ENCODE measurements at places on chromosomes 1 and 21.
A peak's percentile ranks its signal among the peaks of the same experiment; 100 is the strongest.

- DNase-seq = peak; percentile 7
These were observed 588.1 kb upstream of the BRINP3 start for GRCh38 chr1:191065771-191066170.

GRCh38 chr1:153506386-153506785 is 29.4 kb downstream of the S100A6 start:
- DNase-seq = no peak

DNA sequence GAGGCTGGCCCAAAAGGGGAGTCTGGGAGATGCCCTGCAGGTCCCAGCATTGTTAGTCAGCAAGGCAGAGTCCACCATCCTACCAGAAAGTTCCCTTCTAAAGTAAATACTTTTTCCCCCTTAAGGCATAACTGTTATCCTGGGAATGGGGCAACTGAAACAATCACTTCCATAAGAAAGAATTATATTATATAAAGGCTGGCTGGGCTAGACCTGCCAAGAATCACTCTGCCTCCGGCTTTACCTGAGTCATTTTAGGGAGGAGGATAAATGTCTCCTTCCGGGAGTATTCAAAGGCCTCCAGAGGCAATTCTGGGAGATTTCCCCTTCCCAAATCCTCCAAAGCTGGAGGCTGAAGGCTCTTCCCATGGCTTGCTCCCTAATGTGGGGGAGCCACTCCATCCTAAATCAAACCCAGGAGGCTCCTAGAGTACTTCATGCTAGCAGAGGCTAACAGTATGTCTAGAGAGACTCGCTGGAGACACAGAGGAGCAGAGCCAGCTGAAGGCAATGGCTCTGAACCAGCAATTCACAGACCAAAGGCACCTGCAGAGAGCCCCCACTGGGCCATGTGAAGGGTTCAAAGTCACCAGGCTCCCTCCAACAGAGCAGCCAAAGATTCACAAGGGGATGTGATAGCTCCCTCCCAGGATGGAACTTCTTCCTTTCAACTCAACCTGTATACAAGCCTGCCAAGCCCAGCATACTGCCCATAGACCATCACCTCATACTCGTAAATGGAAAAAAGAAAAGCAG is 116.0 kb downstream of the ASTN1 start:
- no peak for DNase-seq

- DNase-seq = no peak
These were observed 123.3 kb downstream of the PCNX2 start for GRCh38 chr1:233172201-233172600.

GRCh38 chr1:155000411-155000725 is 2.2 kb upstream of the ZBTB7B start:
- DNase-seq = no peak

DNA sequence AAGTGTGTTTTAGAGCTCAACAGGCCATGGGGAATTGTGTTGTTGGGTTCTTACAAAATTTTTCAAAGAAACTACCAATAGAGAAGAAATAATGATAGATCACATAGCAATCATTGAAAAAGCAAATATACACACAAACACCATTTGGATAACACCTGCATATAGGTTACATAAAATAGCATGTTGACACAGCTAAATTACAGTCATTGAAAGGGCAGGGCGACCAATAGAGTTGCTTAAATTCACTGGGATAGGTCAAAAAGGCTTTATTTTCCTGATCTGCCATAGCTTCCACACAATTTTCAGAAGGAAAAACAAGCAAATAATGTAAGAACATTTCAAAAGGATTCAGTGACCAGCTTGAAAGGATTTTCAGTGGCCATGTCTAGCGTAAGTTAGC is 57.9 kb upstream of the FGGY start:
- DNase-seq = no peak

GRCh38 chr21:38178653-38179470 is 77.9 kb upstream of the KCNJ15 start:
- no peak for DNase-seq

DNA sequence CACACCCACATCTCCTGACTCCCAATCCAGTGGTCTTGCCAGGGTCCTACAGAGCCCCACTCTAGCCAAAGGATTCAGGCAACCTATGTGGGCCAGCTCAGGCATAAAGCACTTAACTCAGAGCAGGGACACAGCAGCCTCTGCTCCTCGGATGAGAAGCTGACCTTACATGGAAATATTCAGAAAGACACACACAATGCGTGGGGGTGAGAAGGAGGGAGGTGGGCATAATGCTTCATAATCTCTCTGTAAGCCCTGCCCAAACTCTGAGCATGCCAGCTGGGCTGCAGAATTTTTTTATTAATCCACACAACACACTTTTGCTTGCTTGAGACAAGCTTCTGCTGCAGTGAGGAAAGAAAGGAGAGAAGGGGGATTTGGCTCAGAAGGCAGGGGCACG is 21.6 kb downstream of the KCND3 start:
- no peak for DNase-seq

GRCh38 chr1:219670426-219671149 is 57.7 kb upstream of the ZC3H11B start:
- DNase-seq = no peak

DNA sequence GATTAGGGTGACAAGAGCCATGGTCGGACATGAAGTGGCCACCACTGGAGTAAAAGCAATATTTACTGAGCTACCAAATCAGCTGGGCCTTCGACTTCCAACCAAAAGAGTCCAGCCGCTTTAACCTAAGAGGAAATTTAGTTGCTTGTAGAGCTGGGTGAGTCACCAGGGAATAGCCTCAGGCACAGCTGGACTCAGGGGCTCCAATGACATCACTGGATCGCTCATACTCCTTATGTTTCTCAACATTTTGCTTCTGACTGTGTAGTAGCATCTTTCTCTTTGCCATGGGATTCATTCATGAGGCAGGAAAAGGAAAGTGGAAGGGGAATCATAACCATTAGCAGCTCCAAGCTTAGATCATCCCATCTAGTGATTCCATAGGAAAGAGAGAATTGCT is 664.4 kb downstream of the MATN1 start:
- no peak for DNase-seq

GRCh38 chr21:42569732-42570301 is 56.2 kb downstream of the SLC37A1 start:
- no peak for DNase-seq

DNA sequence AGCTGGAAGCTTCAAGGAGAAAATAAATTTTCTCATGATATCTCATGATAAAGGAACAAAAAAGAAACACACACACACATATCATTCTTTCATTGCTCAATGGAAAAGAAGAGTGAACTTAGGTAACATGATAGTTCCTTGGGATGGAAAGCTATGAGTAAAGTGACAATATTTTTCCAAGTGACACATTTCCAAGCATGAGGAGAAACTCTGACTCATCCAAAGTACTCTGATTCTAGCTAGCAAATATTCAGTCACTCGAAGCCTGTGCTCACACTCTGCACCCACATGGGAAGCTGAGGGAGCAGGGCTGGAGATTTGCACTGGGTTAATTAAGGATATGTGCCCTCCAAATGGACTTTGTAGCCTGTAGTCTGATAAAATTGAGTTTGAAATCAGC is 222.4 kb downstream of the LRRC40 start:
- no peak for DNase-seq

DNA sequence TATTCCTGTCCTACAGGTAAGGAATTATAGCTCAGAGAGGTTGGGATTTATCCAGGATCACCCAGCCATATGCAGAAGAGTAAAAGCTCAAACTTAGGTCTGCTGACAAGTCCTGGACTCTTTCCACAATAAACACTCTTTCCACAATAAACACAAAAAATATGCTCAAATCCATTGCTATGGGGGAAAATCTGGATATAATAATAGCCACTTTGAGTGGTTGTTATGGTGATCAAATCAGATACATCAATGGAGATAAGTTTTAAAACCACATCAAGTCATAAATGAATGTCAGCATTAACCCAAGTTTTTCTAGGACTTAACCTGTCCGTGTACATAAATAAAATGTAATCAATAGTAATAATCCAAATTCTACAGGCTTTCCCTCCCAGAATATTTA is 22.3 kb upstream of the TTF2 start:
- DNase-seq = no peak

GRCh38 chr1:112927462-112927990 is 28.5 kb downstream of the SLC16A1 start:
- no peak for DNase-seq

GRCh38 chr1:167805041-167805556 is 83.3 kb downstream of the MPZL1 start:
- peak; percentile 22 for DNase-seq

DNA sequence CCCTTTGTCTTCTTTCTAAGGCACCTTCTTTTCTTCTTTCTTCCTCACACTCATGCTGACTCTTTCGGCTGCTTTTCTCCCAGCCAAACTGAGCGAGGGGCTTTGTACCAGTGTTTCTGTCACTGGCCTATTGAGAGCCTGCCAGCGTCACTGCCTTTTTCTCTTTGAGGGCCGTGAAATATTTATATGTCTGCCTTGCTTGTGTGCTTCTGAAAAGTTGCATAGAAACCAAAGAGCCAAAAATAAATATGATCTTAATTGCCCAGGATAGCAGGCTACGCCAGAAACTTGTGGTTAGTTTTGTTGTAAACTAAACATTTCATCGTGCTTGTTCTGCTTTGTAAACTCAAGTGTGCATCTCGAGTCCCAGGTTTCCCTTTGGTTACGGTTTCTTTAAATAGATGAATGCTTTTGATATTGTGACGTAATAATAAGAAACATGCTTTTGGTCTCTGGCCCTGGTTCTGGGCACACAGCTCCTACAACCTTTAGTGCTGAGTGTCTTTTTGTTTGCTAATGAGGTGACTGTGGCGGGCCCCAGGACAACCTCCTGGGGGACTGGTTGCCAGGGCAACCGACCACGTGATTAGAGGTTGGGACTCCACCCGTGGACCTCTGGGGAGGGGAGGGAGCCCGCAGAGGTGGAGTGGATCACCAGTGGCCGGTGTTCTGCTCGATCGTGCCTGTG is 10.8 kb downstream of the SLC37A1 start:
- no peak for DNase-seq

GRCh38 chr1:18373882-18374493 is 106.7 kb upstream of the KLHDC7A start:
- no peak for DNase-seq

- no peak for DNase-seq
These were observed 25.4 kb downstream of the NUP210L start for GRCh38 chr1:154129391-154129970.

DNA sequence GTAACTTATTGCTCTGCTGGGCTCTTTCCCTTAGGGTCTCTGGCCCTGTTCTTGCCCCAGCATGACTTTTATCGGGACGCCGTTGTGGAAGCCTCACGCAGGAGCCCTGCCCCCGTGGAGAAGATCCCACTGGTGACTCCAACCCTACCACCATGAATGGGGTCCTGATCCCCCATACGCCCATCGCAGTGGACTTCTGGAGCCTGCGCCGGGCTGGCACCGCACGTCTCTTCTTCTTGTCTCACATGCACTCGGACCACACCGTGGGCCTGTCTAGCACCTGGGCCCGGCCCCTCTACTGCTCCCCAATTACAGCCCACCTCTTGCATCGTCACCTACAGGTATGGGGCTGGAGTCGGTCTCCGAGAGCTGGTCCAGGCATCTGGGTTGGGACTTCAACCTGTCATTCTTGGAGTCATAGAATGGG is 322 bp downstream of the DCLRE1B start:
- no peak for DNase-seq

- no peak for DNase-seq
These were observed 130.9 kb downstream of the GLIS1 start for GRCh38 chr1:53608071-53608470.

- peak; percentile 79 for DNase-seq
These were observed 15.5 kb upstream of the CD247 start for GRCh38 chr1:167533851-167534300.

DNA sequence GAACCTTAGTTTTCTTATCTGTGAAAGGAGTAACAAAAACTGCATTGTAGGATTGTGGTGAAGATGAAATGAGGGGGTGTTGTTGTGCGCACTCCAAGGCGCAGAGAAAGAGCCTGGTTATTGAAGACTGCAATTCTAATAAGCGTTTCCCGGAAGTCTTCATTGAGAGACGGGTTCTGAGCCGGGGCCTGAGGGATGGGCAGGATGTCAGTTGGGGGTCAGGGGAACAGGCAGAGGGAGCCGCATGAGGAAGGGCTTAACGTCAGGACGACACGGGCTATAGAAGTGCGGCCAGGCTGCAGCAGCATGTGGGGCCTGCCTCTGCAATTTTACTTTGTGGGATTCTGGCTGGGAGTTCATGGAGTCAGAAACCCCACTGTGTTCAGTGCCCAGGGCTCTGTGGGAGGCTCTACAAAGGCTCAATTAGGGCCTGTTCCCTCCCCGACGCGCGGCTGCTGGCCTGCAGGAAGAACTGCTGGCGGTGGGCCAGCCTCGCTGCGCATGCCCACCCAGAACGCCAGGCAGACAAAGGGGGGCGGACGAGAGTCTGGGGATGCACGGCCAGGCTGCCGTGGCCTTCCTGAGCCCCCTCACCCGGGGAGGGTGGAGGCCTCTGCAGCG is 20.7 kb downstream of the TRIM62 start:
- DNase-seq = no peak

GRCh38 chr1:211738691-211739301 is 63.4 kb upstream of the NEK2 start:
- no peak for DNase-seq

DNA sequence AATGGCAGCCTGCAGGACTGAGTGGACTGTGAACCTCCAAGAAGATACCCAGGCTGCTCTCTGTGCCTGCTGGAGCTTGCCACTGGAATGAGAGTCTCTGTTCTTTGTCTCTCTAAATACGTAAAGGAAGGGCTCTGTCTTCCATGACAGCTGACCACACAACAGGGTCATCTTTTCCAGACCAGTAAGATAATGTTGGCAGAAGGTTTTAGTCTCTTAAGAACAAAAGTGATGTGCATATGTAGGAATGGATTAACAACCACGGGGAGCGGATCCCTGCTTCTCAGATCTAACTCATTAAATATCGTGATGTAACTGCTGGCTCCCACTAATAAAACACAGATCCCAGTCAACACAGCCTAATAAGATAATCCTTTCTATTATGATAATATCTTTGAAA is 67.5 kb downstream of the MAP10 start:
- DNase-seq = no peak

- DNase-seq = no peak
These were observed 14.8 kb upstream of the TMEM222 start for GRCh38 chr1:27306892-27307761.

DNA sequence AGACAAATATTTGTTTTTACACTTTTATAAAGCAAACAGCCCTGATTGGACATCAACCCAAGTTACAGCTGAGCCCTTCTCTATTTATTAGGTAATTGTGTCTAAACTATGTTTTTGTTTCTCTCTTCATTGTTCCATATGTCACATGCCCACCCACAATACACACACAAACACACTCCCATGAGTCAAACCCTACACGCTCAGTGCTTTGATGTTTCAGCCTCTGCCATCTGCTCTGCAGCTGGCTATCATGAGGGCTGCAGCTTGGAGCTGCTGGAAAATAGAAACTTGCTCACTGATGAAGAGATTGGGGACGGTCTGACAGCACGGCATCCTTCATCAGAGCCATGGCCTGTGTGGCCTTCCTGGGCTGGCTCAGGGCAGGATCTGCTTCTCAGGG is 41.7 kb downstream of the PSMG1 start:
- DNase-seq = no peak

- DNase-seq = no peak
These were observed 944.5 kb downstream of the KCNT2 start for GRCh38 chr1:195663549-195664280.

- no peak for DNase-seq
These were observed 35.9 kb downstream of the DNASE2B start for GRCh38 chr1:84434081-84434769.

GRCh38 chr1:54989473-54989872 is 9.0 kb downstream of the TMEM61 start:
- DNase-seq = no peak

Measured in CMK (cell line).